ENCODE measurements at places on chromosomes 6 and 20.

DNA sequence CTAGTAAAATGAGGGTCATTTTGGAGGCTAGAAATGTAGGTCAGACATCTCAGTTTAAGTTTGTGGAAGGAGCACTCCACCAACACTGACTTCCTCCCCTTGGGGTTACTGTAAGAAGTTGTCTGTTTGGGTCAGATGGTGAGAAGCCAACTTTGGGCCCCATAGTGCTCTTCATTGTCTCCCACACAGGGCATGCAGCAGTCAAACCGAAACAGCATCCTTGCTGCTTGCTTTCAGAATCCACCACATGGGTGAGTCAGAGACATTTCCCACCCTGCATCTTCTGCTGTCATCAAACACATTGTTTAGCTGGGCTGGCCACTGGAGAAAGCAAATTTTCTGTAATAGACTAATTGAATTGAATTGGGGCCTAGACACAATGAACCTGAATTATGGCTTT is 16.8 kb downstream of the IL17F start:
- no peak for DNase-seq

GRCh38 chr6:168186438-168186837 is 107.4 kb upstream of the FRMD1 start:
- DNase-seq: no peak

GRCh38 chr20:48983423-48984400 is 62.2 kb downstream of the ARFGEF2 start:
- no peak for DNase-seq

DNA sequence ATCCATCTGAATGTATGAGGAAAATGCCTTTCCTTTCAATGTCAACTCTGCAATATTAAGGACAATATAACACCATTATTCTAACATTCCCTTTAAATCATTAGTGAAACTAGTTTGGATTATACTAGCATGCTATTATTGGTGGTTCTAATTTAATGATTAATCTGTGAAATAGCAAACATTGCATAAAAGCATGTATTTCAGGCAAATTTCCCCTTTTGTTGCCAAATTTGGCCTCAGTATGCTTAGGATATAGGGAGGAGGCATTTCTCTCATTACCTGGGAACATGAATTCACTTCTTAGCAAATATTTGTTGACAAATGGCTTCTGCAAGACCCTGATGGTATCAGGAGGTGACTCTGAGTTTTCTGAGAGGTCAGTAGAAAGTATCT is 1.6 kb downstream of the TPMT start:
- no peak for DNase-seq

- no peak for DNase-seq
Measured at GRCh38 chr6:1593286-1593957, 16.3 kb upstream of the FOXC1 start.

DNA sequence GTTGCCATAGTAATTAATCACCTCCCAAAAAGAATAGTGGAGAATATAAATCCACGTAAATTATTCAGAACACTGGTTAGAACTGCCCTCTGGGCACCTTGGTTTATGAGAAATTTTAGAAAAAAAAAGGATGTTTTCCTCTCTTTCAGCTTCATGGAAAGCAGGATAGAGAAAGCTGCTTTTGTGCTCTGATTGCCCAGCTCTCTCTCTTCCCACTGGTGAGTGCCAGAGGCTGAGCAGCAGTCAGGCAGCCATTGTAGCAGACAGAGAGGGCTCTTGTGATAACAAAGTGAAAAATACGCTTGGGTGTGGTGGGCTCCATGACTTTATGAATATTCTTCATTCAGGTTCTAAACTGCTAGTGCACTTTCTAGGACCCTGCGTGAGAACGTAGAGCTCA is 26.4 kb downstream of the SLC35F1 start:
- DNase-seq: no peak

DNA sequence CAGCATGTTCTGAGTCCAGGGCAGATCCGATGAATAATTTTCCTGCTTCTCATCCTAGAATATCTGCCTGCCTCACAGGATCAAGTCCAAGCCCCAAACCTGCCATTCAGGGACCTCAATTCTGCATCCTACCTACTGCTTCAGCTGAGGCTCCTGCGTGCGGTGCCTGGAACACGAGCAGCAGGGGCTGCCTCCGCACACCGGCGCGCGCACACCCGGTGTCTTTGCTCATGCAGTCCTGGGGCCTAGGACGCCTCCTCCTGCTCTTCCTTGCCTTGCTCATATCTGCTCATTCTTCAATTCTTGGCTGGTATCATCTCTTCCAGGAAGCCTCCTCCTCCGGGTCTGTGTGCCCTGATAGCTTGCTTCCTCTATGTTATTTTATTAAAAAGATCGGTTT is 81.1 kb upstream of the AGPAT4 start:
- no peak for DNase-seq

GRCh38 chr6:49300911-49301310 is 162.1 kb downstream of the MMUT start:
- DNase-seq: no peak

DNA sequence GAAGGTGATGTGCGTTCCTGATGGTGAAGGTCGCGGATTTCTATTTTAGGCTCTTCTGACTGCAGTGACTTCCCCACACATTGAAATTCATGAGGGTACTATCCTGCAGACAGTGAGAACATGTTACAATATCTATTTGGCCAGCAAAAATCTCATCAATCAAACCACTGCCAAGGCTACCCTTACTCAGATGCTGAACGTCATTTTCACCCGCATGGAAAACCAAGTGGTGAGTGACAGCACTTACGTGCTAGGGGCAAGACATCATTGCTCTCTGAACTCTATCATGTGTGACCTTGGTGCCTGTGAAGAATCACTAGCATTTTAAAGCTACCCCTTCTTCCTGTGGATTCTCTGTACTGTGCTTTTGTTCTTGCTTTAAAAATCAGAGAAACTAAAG is 31.1 kb downstream of the ARFGEF2 start:
- no peak for DNase-seq

DNA sequence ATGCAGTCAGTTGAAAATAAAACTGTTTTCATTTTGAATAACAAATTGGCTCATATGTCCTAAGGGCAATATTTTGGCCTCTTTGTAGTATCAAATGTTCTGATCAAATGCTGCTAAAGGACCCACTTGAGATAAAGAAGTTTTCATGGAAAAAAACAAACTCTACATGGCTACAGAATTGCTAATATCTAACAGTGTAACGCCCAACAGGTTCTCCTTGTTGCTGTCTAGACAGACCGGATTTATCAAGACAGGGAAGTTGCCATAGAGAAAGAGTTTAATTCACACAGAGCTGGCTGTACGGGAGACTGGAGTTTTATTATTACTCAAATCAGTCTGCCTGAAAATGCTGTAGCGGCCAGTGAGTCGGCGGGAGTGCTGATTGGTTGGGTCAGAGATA is 19.4 kb upstream of the MAN1A1 start:
- DNase-seq: no peak

- no peak for DNase-seq
Measured at GRCh38 chr20:62243906-62244515, 5.7 kb downstream of the OSBPL2 start.

GRCh38 chr6:81614292-81614691 is 138.2 kb downstream of the TENT5A start:
- DNase-seq: no peak

- DNase-seq: no peak
Measured at GRCh38 chr6:1787894-1788293, 178.2 kb downstream of the FOXC1 start.

GRCh38 chr6:4004249-4004648 is 74.7 kb downstream of the FAM217A start:
- DNase-seq: no peak

Data from HEK293T (cell line).